Sciatic nerve (tissue), 2 donors: ENCODE measurements at places on chromosomes 4 and X. TPM values are rescaled to one million over a fixed set of nuclear protein-coding genes. Genes with fewer than 3 reads are reported as not detected.

DNA sequence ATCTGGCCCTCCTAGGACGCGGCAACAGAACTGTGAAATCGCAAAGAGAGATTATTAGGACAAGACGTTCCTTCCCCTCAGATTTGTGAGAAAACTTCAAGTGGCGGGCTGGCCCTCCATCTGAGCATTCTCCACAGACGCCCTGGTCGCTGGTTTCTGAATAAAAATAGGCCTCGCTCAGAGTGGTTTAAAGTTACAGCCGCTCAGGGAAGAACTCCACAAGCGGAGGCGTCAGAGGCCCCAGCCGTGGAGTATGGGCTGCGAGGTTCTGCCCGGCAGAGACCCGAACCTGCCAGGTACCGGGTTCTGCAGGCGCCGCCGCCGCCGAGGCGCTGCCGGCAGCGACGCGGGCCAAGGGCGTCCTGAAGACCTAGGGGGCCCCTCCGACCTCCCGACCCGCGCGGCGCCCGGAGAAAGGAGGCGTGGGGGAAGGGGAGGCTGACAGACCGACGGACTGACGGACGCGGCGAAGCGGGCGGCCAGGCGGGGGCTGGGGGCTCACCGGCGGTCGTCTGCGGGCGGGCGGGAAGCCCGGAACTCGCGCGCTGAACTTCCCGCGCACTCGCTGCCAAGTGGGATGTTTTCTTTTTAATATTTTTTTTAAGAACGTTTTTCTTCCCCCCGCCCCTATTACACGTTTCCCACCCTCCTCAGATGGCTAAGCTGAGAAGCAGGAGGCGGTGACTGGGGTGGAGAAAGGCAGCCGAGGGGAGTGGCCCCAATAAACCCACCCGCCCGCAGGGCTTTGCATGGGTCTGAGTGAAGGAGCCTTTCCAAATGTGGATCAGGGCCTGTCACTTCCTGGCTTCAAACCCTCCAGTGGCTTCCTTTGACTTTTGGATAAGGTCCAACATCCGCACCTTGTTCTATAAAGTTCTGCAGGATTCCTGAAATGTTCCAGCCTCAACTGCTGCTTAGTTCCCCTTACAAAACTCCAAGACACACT is at the start of gene PABPC4L:
TSS of gene PABPC4L (minus strand) at position 574 of the 946 bp plus-strand sequence. CDS start 770 bp downstream, outside the sequence.
- DNase-seq = peak; percentile 55

GRCh38 chrX:51336584-51336983 is 4.0 kb downstream of the NUDT10 start:
- no peak for DNase-seq

- DNase-seq = no peak
Observed at GRCh38 chr4:107066621-107067020, 30.5 kb upstream of the DKK2 start.

- DNase-seq = no peak
Observed at GRCh38 chr4:7403001-7403400, 31.7 kb downstream of the PSAPL1 start.

AKAP14 gene
- not detected for total RNA-seq

- no peak for DNase-seq
Observed at GRCh38 chr4:13793020-13793710, 165.6 kb upstream of the BOD1L1 start.

PGRMC2 gene
- total RNA-seq = 53.9 TPM

DNA sequence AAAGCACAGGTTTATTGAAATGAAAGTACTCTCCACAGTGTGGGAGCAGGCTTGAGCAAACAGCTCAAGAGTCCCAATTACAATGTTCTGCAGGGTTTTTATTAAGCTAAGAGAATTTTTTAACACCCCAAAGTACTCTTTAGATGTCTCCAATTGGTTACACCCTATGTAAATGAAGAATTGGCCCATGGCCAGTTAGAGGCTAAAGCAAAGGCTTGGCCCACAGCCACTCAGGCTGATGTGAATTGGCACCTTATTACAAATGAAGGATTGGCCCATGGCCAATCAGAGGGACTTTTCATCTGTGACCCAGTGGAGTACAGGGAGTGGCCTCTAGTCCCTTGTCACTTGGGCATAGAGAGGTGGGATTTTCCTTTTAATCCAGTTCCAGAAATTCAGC is 30.1 kb upstream of the IQCM start:
- DNase-seq = no peak

DNA sequence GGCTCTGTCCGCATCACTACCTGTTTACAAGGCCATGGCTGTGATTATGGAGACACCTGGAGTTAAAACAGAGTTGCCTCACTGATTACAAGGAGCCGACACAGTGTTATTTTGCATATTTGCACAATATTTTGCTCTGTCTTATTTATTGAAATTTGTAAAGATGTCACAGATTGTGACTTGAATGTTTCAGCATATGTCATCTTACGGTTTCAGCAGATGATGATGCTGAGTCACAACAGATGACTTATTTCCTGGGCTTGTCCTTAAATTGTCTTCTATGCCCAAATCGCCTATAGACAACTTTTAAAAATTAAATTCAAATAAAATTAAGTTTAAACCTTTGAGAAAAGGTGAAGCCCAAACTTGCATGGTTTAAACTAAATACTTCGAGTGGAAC is 87.1 kb upstream of the INPP4B start:
- DNase-seq = no peak

GRCh38 chr4:146159384-146160058 is 16.0 kb upstream of the LSM6 start:
- DNase-seq = no peak

DNA sequence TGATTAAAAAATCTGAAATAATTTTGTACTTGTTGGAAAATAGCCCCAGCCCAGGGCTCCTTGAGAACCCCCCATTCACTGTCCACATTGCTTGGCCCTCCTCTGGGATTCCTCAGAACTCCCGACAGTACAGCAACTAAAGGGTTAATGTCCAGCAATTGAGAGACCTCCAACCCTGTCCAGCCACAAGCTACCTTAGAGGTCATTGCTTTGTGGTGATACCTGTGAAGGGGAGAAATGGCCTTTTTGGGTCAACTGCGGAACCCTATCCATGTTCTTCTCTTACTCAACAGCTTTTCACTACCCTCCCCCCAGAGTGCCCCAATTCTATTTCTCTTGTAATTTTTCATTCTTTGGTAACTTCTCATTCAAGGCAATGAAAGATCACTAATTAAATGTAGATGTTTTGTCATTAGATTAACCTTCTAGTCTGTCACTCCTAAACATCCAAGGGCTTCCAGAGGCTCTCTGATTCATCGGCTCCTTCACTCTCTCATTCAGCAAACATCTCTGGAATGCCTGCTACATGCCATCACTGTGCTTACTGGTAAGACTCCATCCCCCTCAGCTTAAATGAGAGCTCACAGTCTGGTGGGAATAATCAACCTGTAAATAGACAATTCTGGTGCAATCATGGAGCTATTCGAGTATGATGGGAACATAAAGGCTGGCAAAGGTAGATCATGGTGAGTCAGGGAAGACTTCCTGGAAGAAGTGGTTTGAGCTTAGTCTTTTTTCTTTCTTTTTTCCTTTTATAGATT is 241.4 kb upstream of the PGRMC2 start:
- DNase-seq = no peak

GRCh38 chr4:81492606-81493230 is 21.0 kb upstream of the RASGEF1B start:
- no peak for DNase-seq

DNA sequence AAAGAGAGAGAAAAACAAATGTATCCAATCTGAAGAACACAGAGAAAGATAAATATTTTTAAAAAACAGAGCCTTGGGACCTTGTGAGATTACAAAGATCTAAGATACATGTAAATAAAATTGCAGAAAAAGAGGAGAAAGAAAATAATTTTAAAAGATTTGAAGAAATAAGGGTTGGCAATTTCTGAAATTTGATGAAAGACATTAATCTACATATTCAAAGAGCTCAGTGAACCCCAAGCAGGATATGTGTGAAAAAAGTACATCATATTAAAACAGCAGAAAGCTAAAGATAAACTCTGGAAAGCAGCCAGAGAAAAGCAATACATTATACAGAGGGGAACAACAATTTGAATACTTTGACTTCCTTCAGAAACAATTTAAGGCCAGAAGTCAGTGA is 244.7 kb downstream of the ENOX2 start:
- no peak for DNase-seq

GJB1 gene
- total RNA-seq = 17.5 TPM

RAP2C gene
- total RNA-seq = 23.2 TPM

DNA sequence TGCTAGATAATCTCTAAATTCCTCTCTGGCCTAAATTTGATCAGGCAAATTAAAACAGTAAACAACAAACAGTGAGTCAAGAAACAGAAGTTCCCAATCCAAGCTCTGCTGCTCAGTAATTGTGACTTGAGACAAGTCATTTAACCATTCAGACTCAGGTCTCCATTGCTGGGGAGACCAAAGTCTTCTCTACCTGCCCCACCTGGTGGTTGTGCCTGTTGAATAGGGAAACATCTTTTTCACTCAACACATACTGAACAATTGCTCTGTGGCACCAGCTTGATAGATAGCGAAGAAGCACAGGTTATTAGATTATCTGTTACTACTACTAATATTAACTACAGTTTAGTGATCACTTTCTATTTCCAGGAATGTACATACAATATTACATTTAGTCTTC is 112.1 kb upstream of the EOLA2 start:
- DNase-seq = no peak

NAT8L gene
- total RNA-seq = 8.1 TPM

PABPC1L2B gene
- total RNA-seq = not detected

DNA sequence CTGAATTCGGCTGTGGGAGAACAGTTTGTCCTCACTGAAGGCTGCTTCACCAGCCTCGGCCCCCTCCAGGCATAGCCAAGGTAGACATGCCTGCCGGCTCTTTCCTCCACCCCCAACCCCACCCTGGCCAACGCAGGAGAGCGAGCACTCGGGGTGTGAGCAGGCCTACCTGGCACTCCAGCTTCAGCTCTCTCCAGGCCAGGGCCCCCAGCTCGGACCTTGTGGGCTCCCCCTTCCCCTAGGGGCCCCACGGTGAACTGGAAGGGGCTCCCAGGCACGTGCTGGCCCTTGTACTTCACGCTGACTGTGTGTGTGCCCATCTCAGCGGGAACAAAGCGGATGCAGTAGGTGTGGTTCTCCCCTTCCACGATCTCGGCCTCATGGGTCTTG is 22.4 kb downstream of the FLNA start:
- no peak for DNase-seq

DNA sequence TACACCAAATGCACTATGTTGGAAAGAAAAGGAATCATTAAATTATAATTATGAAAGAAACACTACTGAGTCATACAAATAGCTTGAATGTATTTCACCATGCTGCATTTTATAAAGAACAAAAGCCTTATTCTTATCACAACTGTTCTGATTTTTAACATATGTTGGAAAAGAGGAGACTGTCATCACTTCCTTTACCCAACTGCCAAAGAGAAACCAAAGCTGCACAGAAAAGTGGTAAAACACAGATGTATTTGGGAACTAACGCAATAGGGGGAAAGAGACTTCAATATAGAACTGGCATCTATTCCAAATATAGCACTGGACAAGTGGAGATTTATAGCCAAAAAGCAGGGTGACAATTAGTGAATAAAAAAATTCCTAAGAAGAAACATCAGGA is 181.0 kb downstream of the SPANXN3 start:
- DNase-seq = no peak

FMR1NB gene
- total RNA-seq = not detected

DNA sequence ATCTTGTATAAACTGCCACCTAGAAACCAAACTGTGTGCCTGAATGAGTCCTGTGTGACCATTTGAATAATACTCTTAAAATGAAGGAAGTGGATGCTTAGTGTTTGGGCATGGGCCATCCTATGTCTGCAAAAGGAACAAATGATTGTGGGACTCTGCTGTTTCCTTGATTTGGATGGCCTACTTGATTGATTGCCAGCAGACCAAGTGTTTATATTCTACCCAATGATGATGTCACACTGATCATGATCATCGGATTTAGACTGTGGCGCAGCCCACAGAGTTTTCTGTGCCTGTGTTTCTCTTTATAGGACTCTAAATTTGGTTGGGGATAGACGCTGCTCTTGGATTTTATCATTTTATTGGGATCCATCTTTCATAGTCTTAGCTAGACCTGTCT is 4.4 kb downstream of the SEPTIN11 start:
- no peak for DNase-seq

PCDH18 gene
- 34.4 TPM for total RNA-seq

KLKB1 gene
- total RNA-seq = 1.1 TPM

DNA sequence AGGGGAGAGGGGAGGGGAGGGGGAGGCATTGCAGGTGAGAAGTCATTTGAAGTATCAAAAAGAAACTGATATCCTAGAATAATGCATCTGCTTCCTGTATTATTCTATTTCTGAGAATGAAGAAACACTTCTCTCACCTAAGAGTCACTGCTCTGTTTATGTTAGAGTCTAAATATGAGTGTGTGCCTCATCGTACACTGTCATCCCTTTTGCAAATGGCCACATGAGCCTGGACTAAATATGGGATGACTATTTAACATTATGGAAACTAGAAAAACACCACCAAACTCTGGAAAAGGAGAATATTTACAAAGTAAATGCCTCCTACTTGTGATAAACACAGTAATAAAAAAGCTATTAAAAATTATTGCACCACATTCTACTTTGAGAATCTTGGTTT is 146.4 kb upstream of the NOCT start:
- DNase-seq = no peak

- no peak for DNase-seq
Observed at GRCh38 chr4:53100501-53101190, 238.5 kb downstream of the RASL11B start.

GRCh38 chr4:7041801-7042502 is 1.2 kb upstream of the TADA2B start:
- peak; percentile 80 for DNase-seq

GRCh38 chr4:76011700-76012387 is 4.5 kb upstream of the CXCL9 start:
- DNase-seq = no peak

GRCh38 chr4:25246680-25247611 is 13.1 kb downstream of the PI4K2B start:
- DNase-seq = no peak

DNA sequence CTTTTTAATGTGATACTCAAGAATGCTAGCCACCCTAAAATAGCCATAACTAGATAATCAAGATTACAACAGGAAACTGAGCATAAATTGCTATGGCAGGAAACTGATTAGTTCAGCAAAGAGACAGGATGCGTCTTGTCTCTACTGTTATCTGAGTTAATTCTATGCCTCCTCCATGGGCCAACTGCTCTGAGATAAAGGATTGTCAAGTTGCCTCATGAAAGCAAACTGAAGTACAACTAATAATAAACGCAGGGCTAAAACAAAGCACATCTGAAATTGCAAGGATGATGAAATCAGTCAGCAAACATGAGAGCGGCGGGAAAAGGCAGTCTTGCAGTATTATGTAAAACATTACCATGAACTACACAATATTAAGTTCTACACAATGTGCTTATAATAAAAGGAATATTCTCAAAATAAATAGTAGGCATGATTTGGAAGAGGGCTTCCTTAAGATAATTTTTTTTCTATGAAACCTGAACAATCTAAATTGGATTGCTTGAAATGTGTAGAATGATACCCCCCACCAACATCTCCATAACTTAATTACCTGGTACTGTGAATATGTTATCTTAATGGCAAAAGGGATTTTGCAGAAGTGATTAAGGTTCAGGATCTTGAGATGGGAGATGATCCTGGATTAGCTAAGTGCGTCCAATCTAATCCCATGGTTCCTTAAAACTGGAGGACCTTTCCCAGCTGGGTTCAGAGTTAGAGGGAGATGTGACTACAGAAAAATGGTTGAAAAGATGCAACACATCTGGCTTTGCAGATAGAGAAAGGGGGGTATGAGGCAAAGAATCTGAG is 65.9 kb downstream of the ANTXR2 start:
- no peak for DNase-seq

GRCh38 chr4:127586922-127587571 is 45.7 kb upstream of the INTU start:
- no peak for DNase-seq
